Epithelial cell of umbilical artery (primary cell): ENCODE measurements at places on chromosomes 5 and 9. TPM values are rescaled to one million over a fixed set of nuclear protein-coding genes. Genes with fewer than 3 reads are reported as not detected.

GNG10 gene
- 59.9 and 76.7 TPM in 2 replicates for total RNA-seq

FBP1 gene
- 4.6 and 6.8 TPM in 2 replicates for total RNA-seq

FOXI1 gene
- total RNA-seq, result not detected in 2 replicates

MYMK gene
- not detected in 2 replicates for total RNA-seq

GPR151 gene
- total RNA-seq, result not detected in 2 replicates

SLC46A2 gene
- not detected in 2 replicates for total RNA-seq

SPATA31D4 gene
- total RNA-seq, result not detected in 2 replicates
